GM12878 (cell line): ENCODE measurements at places on chromosomes 16 and 17. TPM values are rescaled to one million over a fixed set of nuclear protein-coding genes. Genes with fewer than 3 reads are reported as not detected.

DNA sequence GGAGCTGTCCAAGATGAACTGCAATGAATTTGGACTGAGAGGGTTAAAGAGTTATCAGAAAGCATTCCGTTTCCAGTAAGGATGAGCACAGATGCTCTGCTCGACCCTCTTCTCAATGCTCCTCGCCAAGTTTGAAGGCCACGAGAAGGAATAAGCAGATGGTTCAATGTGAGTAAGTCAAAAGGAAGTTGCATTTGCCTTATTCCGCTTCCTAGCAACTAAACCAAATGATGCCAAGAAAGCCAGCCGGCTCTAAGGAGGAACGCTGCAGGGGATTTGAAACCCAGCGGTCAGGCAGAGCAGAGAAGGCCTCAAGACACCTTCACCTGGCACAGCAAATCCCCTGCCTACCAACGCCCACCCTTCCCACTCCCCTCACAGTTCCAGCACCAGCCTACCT is 52.1 kb upstream of the CNEP1R1 start:
- no peak for DNase-seq

GRCh38 chr17:58694302-58694701 is 1.9 kb downstream of the RAD51C start:
- DNase-seq = no peak

DNA sequence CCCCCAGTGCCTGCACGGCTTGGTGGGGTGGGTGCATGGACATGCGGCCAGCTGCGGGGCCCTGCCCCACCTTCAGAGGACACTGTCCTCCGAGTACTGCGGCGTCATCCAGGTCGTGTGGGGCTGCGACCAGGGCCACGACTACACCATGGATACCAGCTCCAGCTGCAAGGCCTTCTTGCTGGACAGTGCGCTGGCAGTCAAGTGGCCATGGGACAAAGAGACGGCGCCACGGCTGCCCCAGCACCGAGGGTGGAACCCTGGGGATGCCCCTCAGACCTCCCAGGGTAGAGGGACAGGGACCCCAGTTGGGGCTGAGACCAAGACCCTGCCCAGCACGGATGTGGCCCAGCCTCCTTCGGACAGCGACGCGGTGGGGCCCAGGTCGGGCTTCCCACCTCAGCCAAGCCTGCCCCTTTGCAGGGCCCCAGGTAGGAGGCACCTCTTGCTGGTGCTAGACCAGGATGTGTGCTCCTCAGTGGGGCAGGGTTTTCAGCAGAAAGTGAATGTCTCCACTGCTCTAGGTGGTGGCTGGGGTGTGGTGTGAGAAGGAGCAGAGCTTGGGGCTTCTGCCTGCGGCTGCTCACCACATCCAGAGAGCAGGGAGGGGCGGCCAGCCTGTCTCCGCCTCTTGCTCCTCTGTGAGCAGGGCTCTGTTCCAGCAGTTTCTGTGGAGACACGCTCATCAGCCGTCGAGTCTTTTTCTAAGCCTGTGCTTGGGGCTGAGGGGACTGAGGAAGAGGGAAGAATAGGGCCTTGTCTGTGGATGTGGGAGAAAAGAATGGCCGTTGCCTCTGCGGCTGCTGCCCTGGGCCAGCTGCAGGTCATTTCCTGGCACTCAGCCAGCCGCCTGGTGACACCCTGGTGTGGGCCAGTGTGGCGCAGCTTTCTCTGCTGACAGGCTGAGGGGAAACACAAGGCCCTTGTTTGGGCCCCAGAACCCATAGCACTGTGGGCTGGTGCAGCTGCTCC is 2.2 kb downstream of the ZNF276 start:
- DNase-seq = no peak

The SLFN14 gene
- not detected in 2 replicates for total RNA-seq

The THRA gene
- 1.5 and 2.0 TPM in 2 replicates for total RNA-seq
